ENCODE measurements at places on chromosomes 1 and 21.

DNA sequence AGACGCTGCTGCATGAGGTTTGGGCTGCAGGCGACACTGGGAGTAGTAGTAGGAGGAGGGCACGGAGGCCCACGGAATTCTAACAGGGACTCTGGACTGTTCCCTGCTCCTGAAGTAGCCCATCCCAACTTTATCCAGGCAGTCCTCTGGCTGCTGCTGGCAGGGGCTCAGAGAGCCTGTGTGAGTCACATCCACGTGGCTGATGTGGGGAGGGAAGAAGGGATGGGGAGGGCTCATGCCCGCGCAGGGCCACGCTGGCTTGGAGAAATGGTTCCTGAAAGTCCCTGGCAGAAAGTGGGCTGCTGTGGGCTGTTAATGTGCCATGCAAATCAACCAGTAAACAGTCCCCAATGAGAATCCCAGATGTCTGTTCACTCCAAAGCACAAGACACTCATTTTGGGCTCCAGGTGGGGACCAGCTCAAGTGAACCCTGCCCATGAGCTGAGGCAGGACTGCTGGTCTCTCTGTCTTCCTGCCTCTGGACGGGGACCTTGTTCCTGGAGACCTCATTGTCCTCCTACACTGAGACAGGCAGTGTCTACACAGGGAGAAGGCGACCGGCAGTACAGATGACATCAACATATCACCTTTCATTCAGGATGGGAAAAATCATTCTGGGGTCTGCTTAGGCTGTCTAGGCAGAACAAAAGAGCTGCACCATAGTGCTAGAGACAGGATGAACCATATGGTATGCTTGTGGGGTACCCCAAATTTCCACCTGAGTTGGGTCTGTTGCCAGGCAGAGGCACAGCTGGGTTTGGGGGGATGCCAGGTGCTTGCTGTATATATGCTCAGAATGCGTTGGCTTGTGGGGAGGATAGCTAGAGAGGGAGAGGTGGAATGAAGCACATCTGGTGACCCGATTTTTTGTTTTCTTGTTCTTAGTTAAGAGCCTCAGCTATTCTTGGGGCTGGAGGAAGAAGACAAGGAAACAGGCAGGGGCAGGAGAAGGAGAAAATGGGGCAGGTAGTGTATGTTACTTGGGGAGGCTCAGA, 57.9 kb upstream of the FMOD start:
- H3K36me3 ChIP-seq, result no peaks in the 10 kb centered on the region
- H3K4me1 ChIP-seq, result no peaks in the 10 kb centered on the region
- H3K27me3 ChIP-seq, result no peaks in the 10 kb centered on the region
- H3K27ac ChIP-seq, result no peak overlapping the region

- no peak overlapping the region for H3K27ac ChIP-seq
- H3K4me1 ChIP-seq, result peaks cover 23% of the 10 kb centered on the region
- H3K27me3 ChIP-seq, result no peaks in the 10 kb centered on the region
- no peak for DNase-seq
Observed at GRCh38 chr1:116559304-116559761, 11.5 kb downstream of the CD58 start.

DNA sequence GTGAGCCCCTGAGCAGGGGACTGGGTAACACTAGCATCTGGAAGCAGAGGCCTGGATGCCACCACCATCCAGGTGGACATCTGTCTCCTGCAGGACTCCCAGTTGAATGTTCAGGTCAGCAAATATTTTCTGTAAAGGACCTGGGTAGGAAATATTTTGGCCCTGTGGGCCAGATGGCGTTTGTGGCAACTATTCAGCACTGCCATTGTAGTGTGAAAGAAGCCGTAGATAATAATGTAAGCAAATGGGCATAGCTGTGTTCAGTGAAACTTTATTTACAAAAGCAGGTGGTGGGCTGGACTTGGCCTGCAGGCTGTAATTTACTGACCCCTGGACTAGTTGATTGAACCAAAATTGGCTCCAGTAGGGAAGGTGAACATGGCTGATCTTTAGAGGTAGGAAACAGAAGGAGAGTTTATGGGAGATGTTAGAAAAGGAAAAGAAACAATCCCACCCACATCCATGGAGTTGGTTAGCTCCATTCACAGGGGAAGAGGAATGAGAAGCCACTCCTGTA, 20.0 kb upstream of the CD101 start:
- no peaks in the 10 kb centered on the region for H3K27me3 ChIP-seq
- no peak for DNase-seq
- no peaks in the 10 kb centered on the region for H3K36me3 ChIP-seq
- H3K4me1 ChIP-seq, result peaks cover 2% of the 10 kb centered on the region

- H3K4me3 ChIP-seq, result no peak overlapping the region
- H3K4me1 ChIP-seq, result no peaks in the 10 kb centered on the region
- H3K27me3 ChIP-seq, result no peaks in the 10 kb centered on the region
- DNase-seq, result no peak
Observed at GRCh38 chr1:240598216-240599001, 13.5 kb downstream of the GREM2 start.

- no peaks in the 10 kb centered on the region for H3K36me3 ChIP-seq
- H3K4me1 ChIP-seq, result no peaks in the 10 kb centered on the region
- H3K27ac ChIP-seq, result no peak overlapping the region
- no peaks in the 10 kb centered on the region for H3K27me3 ChIP-seq
Observed at GRCh38 chr1:85496941-85497582, 32.1 kb upstream of the DDAH1 start.

- no peak overlapping the region for H3K4me3 ChIP-seq
Observed at GRCh38 chr1:19625291-19625937, 18.7 kb upstream of the NBL1 start.

- H3K4me3 ChIP-seq, result no peak overlapping the region
- H3K27me3 ChIP-seq, result no peaks in the 10 kb centered on the region
- DNase-seq, result no peak
- H3K4me1 ChIP-seq, result no peaks in the 10 kb centered on the region
Observed at GRCh38 chr1:206809504-206810084, 37.3 kb upstream of the IL10 start.

- DNase-seq, result peak; percentile 1
- H3K36me3 ChIP-seq, result no peaks in the 10 kb centered on the region
Observed at GRCh38 chr21:46067505-46068201, 30.3 kb upstream of the COL6A2 start.

GRCh38 chr1:3630914-3631313, 6.1 kb downstream of the TPRG1L start:
- H3K4me3 ChIP-seq, result no peak overlapping the region
- H3K27me3 ChIP-seq, result no peaks in the 10 kb centered on the region

- H3K4me3 ChIP-seq, result no peak overlapping the region
- peaks cover 78% of the 10 kb centered on the region for H3K4me1 ChIP-seq
- no peak overlapping the region for H3K27ac ChIP-seq
Observed at GRCh38 chr1:153538315-153538821, 2.4 kb downstream of the S100A5 start.

GRCh38 chr1:227300682-227301081, 17.6 kb downstream of the CDC42BPA start:
- H3K27ac ChIP-seq, result no peak overlapping the region
- H3K4me1 ChIP-seq, result no peaks in the 10 kb centered on the region
- DNase-seq, result no peak
- H3K36me3 ChIP-seq, result no peaks in the 10 kb centered on the region
- no peak overlapping the region for H3K4me3 ChIP-seq
- no peaks in the 10 kb centered on the region for H3K27me3 ChIP-seq

DNA sequence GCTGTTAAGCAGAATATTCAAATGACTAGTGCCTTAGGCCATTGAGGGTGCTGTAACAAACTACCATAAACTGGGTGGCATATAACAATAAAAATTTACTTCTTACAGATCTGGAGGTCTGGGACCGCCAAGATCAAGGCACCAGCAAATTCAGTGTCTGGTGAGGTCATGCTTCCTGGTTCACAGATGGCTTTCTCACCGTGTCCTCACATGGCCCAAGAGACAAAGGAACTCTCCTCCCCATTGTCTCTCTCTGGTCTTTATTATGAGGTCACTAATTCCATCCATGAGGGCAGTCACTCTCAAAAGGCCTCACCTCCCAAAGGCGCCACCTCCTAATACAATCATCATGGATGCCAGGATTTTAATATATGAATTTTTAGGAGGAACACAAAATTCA, 127.3 kb downstream of the GABPA start:
- H3K4me3 ChIP-seq, result no peak overlapping the region
- no peaks in the 10 kb centered on the region for H3K4me1 ChIP-seq
- DNase-seq, result no peak
- no peaks in the 10 kb centered on the region for H3K36me3 ChIP-seq

GRCh38 chr1:199780091-199780490, 247.4 kb upstream of the NR5A2 start:
- no peaks in the 10 kb centered on the region for H3K4me1 ChIP-seq
- DNase-seq, result no peak
- no peaks in the 10 kb centered on the region for H3K27me3 ChIP-seq
- no peak overlapping the region for H3K27ac ChIP-seq

DNA sequence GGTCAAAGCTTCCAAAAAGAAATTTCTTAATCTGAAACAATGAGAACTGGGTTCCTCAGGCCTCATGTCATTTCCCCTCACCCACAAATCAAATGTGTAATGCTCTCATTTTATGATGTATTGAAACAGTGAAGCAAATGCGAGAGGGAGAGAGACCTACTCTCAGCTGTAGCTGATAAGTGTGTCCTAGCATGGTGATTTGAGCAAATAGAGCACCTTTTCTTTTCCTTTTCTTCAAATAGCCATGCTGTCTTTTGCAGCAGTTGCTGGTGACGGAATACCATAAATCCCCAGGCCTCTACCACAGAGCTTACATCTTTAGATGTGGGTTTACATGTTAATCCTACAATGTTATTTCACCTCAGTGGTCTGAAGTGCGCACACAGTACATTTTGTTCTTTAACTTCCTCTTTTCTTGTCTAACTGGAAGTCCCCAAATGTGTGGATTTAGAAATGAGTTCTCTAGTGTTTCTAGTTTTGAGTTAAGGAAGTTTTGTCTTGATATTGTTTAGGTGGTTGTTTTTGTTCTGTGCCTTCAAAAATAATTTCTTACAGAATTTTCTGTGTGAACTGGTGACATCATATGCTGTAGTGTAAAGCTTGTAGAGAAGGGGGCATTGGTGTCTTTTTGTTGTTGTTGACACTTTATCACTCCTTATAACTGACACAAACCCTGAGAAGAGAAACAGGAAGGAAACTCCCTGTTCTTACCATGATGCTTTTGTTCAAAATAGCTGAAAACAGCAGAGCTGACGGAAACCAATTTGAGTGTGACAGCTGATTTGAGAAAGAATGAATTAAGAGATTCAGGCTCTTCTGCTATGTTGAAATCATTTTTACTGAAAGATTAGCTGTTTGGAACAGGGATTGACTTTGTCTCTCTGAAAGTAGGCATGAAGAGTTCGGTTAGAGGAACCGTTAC, 12.2 kb downstream of the SMAP2 start:
- peaks cover 6% of the 10 kb centered on the region for H3K36me3 ChIP-seq
- H3K27ac ChIP-seq, result peak overlapping the region; percentile 100
- peak; percentile 94 for DNase-seq
- peak overlapping the region; percentile 19 for H3K4me3 ChIP-seq

GRCh38 chr1:117633423-117633822, 27.6 kb downstream of the TENT5C start:
- H3K27me3 ChIP-seq, result no peaks in the 10 kb centered on the region
- no peaks in the 10 kb centered on the region for H3K36me3 ChIP-seq
- no peak for DNase-seq
- no peak overlapping the region for H3K4me3 ChIP-seq
- H3K4me1 ChIP-seq, result peaks cover 21% of the 10 kb centered on the region

GRCh38 chr1:207459008-207459407, 4.9 kb downstream of the CR2 start:
- peaks cover 16% of the 10 kb centered on the region for H3K27me3 ChIP-seq
- H3K4me3 ChIP-seq, result no peak overlapping the region
- no peak for DNase-seq
- no peaks in the 10 kb centered on the region for H3K36me3 ChIP-seq

- no peak for DNase-seq
- H3K27ac ChIP-seq, result no peak overlapping the region
- no peaks in the 10 kb centered on the region for H3K36me3 ChIP-seq
- no peak overlapping the region for H3K4me3 ChIP-seq
Observed at GRCh38 chr1:191085121-191085520, 607.5 kb upstream of the BRINP3 start.

- no peaks in the 10 kb centered on the region for H3K4me1 ChIP-seq
- no peaks in the 10 kb centered on the region for H3K36me3 ChIP-seq
Observed at GRCh38 chr1:224828691-224829090, 100.8 kb upstream of the DNAH14 start.

GRCh38 chr1:77118712-77119111, 100.5 kb downstream of the PIGK start:
- no peak overlapping the region for H3K27ac ChIP-seq
- H3K27me3 ChIP-seq, result no peaks in the 10 kb centered on the region
- H3K36me3 ChIP-seq, result peaks cover 7% of the 10 kb centered on the region
- no peak for DNase-seq
- H3K4me1 ChIP-seq, result no peaks in the 10 kb centered on the region
- no peak overlapping the region for H3K4me3 ChIP-seq

GRCh38 chr1:168092566-168093355, 44.0 kb downstream of the GPR161 start:
- DNase-seq, result no peak
- H3K27ac ChIP-seq, result no peak overlapping the region
- no peaks in the 10 kb centered on the region for H3K27me3 ChIP-seq
- H3K4me1 ChIP-seq, result no peaks in the 10 kb centered on the region
- no peaks in the 10 kb centered on the region for H3K36me3 ChIP-seq
- no peak overlapping the region for H3K4me3 ChIP-seq

DNA sequence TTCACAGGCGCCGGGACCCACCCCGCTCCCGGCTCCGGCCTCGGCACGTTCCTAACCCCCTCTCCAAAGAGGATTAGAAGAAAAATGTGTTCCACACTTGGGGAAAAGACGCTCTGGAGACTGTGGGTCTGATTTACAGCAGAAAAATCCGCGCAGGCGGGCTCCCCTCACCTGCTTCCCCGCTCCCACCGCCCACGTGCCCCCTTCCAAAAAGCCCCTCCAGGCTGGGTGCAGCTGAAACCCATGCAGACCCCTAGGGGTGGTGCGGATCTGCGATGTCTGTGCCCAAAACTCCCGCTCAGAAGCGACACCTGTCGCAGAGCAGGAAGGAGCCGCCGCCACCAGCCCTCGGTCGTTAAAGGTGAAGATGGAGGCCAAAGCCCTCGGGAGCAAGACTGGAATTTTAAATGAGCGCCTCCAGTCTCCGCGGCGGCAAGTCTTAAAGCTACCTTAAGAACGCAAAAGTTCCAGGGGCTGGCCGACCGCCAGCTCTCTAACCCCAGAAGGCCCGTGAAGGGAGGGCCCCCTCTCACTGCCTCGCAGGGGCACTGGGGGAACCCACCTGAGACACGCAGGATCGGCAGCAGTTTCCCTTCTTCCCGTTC, 688 bp upstream of the CHD5 start:
- peaks cover 6% of the 10 kb centered on the region for H3K36me3 ChIP-seq
- H3K4me3 ChIP-seq, result no peak overlapping the region
- H3K27me3 ChIP-seq, result peaks cover 27% of the 10 kb centered on the region
- no peak for DNase-seq
- H3K4me1 ChIP-seq, result peaks cover 16% of the 10 kb centered on the region

GRCh38 chr1:16118706-16119105, 37.2 kb downstream of the EPHA2 start:
- H3K4me1 ChIP-seq, result peaks cover 34% of the 10 kb centered on the region
- H3K27ac ChIP-seq, result no peak overlapping the region
- H3K4me3 ChIP-seq, result no peak overlapping the region
- no peaks in the 10 kb centered on the region for H3K36me3 ChIP-seq
- no peaks in the 10 kb centered on the region for H3K27me3 ChIP-seq
- no peak for DNase-seq

- H3K4me3 ChIP-seq, result peak overlapping the region; percentile 82
- H3K27ac ChIP-seq, result peak overlapping the region; percentile 64
- H3K4me1 ChIP-seq, result peaks cover 12% of the 10 kb centered on the region
- H3K27me3 ChIP-seq, result no peaks in the 10 kb centered on the region
Observed at GRCh38 chr1:193104502-193104906, 710 bp downstream of the GLRX2 start.

GRCh38 chr1:59016390-59016789, 232.5 kb upstream of the JUN start:
- H3K4me1 ChIP-seq, result peaks cover 29% of the 10 kb centered on the region
- H3K36me3 ChIP-seq, result no peaks in the 10 kb centered on the region
- no peak overlapping the region for H3K4me3 ChIP-seq

All from natural killer cell (primary cell).